ENCODE measurements at places on chromosomes 16 and 17.

- no peak for DNase-seq
Observed at GRCh38 chr17:40538936-40539705, 26.2 kb downstream of the CCR7 start.

DNA sequence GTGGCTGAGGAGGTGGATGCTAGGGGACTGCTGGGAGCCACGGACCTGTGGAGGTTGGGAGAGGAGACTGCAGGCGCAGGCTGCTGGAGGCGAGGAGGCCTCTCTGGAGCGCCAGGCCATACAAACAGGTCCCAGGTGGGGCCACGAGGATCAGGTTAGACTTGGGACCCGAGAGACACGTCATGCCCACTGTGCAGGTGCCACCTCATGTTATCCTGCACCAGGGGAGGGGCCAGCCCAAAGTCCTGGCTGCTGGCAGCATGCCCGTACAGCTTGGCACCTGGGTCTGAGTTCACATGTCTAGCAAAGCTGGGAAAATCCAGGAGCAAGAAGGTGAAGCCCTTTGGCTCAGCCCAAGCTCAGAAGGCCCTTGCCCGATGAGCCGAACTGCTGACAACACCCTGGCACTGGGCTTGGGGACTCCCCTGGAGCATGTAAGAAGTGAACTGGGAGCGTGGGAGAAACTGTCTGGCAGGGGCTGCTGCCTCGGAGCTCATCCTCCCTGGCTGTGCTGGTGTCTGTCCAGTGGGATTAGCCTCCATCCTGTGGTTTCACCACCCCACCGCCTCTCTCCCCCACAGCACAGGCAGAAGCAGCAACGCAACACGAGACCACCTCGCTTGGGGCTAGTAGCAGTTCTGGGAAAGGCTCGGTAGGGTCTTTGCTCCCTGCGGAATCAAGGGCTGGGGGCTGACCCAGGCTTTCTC is 5.3 kb downstream of the ARHGDIA start:
- no peak for DNase-seq

DNA sequence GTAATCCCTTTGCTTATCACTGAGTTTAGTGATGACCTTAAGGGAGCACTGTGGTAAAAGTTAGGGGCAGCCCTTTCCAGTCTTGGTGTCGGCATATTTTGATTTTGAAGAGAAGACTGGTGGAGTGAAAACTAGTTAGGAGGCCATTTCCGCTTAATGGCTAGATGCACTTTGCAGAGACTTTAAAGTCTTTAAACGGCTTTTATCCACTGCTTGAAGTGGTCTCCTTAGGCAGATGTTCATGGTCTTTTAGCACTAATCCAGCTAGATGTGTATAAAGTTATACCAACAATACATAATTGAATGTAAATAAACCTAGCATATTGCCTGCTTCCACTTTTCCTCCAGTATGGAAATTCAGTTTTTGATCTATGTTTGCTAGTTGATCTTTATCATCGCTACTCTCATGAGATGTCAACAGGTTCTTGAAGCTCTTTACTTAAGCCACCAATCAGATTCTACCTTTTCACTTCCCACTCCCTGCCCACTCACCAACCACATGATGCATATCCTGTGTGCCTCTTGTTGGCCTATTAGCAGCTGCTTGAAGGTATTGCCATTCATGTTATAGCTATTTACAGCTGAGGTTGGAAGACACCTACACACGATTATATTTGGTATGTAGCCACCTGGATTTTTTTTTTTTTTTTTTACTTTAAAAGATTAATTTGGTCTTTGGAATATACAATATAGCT is 132.0 kb downstream of the NLK start:
- DNase-seq = peak; percentile 23

DNA sequence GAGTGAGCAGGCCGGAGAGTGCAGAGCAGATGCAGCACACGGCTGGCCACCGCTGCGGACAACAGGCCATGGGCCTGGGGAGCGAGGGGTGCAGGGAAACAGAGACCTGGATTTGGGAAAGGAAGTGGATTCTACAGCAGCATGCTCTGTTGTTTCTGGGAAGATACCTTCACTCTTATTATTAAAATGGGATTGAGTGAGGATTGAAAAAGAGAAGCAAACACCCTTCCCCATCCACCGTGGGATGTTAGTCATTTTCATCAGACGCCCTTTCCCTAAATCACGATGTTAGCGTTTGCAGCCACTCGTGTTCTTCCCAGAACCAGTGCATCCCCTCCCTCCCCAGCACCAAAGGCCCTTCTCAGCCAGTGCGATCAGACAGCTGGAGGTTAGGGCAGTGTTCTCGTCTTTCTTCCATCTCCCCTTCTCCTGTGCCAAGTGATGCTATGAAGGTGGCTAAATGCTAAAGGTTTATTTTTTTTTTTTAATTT is 196.5 kb upstream of the CHMP6 start:
- no peak for DNase-seq

- no peak for DNase-seq
Observed at GRCh38 chr16:85832570-85833218, 33.2 kb downstream of the COX4I1 start.

GRCh38 chr17:6910987-6911603 is 79.6 kb upstream of the TEKT1 start:
- no peak for DNase-seq

DNA sequence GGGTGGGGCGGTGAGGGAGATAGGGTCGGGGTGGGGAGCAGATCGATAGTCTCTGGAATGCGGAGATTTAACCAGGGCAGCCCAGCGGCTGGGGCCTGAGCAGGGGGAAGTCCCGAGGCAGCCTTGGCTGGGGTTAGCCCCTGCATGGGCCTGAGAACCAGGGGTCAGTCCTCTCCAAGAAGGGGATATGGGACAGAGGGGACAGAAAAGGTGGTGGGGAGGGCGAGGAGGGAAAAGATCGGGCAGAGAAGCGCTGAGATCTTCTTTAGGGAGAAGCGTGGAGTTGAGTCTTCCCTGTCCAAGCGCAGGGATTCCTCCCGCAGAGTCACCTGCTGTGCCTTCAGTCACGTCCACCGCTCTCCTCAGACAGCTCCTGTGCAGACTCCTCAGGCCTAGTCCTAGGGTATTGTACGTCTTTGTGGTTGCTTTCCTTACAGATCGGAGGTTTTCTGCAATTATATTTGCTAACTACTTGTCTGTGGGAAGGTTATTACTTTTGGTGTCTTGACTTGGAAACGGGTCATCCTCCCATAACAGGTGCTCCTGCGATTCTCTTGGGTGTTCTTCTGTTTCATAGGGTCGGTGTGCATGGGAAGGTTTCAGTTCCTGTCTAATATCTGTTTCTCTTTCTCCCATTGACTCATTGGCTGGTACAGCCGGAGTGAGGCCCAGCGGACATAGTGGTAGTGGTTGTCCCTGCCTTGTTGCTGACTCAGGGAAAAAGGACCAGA is 952 bp downstream of the CD300A start:
- no peak for DNase-seq

DNA sequence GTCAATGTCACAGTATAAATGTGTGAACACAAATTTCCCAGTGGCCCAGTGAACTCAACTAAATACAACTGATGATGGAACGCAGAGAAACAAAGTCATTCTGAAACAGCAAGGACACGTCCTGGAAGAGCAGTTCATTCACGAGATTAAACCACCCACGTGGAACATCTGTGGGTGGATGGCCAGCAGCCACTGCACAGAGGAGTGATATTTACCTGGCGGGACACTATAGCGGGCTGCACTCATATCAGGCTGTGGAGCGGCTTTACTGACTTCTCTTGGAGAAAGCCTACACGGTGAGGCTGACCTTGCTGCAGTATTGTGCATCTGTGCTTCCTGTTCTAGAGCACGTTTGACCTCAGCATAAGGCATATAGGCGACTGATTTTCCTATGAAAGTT is 87.3 kb downstream of the TTC19 start:
- no peak for DNase-seq

DNA sequence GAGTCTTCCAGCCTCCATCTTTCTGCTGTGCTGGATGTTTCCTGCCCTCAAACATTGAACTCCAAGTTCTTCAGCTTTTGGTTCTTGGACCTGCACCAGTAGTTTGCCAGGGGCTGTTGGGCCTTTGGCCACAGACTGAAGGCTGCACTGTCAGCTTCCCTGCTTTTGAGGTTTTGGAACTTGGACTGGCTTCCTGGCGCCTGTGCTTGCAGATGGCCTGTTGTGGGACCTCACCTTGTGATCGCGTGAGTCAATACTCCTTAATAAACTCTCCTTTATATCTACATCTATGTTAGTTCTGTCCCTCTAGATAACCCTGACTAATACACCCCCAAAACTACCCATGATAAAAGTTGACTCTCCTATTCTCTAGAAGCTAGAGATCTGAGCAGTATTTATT is 7.6 kb upstream of the CD300A start:
- no peak for DNase-seq

DNA sequence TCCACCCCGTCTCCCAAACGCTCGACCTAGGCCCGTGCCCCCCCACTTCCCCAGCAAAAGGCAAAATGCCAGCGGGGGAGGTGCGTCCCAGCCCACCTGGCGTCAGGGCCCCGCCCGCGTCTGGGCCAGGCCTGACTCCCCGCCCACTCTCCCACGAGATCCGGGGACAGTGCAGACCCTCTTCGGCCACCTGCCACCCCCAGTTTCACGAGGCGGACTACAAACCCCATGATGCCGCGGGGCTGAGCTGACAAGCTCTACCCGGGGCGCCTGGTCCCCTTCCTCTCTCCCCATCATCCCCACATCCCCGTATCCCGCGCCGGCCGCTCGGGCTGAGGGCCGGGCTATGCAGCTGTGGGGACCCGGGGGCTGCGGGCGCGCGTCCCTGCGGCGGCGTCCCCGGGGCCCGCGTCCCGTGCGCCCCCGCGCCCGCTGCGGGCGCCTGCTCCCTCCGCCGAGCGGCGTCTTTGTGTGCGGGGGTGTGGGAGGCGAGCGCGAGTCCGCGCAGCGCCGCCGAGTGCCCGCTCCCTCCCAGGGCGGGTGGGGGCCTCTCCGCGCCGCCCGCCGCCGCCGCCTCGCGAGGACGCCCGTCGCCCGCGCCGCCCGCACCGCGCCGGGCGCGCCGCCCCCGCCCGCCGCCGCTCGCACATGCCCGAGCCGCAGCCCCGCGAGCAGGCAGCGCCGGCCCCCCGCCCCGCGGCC is at the start of gene ANKRD13B:
ANKRD13B (plus strand) TSS at position 283 of the 702 bp plus-strand sequence. CDS start 490 bp downstream, outside the sequence.
- no peak for DNase-seq

GRCh38 chr17:49552070-49552751 is 23.5 kb upstream of the NXPH3 start:
- DNase-seq = no peak

- DNase-seq = no peak
Observed at GRCh38 chr17:77101521-77102410, 39.0 kb upstream of the SEC14L1 start.

DNA sequence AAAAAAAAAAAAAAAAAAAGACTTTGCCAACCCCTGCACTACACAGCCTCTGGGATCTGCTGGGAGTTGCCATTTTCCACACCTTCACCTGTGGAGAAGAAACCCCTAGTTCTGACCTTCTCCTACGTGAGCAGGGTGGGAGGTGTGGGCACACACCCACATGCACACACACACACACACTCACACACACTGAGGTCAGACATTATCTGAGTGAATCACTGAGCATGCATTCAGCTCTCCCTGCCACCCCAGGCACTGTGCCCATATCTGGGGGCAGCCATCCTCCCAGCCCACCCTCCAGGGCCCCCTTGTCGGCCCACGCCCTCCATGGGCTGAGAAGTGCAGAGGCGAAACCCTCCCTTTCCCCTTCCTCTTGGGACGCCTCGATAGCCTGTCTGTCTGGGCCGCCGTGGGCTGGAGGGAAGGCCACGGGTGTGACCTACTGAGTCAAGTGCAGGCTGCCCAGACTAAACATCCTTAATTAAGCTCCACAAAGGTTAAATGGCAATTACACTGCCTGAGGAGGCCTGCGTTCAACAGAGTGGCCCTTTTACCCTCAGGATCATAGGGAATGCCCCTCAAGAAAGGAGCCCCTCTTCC is 143.8 kb downstream of the C16orf95 start:
- DNase-seq = no peak

GRCh38 chr16:56964243-56965148 is 2.7 kb downstream of the CETP start:
- DNase-seq = peak; percentile 83

DNA sequence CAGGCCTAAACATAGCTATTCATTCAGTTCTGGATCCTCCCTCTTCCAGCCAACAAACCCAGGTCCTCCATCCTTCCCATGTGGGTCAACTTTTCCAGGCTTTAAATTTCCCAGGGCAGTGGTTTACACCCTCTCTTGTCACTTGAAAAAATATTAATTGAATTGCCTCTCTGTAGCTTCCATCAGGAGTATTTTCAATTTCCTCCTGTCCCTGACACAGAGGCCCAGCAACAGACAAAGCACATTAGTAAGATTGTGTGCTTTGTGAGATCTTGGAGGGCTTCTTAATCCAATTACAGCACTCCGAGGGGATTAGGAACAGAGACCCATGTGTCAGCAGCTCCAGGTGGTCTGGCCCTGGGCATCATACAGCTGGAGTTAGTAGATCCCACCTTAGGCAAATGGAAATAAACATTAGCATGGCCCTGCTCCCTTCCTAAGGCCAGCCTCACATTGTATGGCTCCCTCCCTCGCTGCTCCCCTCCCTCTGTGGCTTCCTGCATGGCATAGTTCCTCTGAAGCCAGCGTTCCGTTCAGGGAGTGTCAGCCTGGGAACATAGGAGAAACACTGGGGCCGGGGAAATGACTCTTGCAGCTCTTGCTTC is 132.7 kb upstream of the HSBP1 start:
- DNase-seq = no peak

DNA sequence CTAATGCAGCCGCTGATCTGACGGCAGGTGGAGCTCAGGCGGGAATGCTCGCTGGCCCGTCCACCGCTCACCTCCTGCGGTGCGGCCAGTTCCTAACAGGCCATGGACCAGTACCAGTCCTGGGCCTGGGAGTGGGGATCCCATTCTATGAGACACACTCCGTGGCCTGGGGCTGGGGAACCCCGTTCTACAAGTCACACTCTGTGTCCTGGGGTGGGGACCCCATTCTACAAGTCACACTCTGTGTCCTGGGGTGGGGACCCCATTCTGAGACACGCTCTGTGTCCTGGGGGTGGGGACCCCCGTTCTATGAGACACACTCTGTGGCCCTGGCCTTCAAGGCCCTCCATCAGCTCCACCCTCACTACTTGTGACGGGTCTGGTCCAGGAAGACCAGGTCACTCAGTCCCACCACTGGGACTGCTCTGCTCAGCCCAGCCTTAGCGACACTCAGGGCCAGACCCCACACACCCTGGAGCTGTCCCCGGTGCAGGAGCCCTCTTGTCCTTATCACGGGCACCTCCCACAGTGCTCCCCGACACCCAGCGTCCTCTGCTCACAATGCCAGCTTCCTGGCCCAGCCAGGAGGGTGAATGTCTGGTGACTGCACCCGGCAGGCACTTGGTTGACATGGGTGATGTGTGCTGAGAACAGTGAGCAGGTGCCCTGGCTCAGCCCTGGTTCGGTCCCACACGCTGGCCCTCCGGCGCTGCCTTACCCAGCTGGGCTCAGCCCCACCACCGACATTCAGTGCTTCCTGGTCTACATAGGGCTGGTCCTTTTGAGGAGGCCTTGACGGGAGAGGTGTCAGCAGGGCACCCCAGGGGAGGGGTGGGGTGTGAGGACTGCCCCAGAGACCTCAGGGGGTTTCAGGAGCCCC is 89.1 kb downstream of the TBC1D16 start:
- no peak for DNase-seq

DNA sequence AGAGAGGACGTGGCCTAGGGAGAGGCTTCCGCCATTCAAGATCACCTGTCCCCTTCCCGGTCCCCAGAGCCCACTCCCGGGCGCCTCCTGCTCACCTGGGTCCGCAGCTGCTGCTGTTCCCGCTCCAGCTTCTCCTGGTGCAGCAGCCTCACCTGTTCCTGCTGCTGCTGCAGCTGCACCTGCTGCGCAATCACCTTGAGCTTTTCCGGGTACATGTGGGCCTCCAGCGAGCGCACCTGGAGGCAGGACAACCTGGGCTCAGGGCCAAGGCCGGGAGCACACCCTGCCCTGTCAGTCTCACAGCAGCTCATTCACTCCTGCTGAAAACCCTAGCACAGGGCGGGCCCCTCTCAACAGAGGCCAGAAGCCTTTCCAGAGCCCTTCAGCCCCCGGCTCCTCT is 12.5 kb downstream of the TFAP4 start:
- no peak for DNase-seq
